BJ (cell line): ENCODE measurements at places on chromosomes 5 and 9.

DNA sequence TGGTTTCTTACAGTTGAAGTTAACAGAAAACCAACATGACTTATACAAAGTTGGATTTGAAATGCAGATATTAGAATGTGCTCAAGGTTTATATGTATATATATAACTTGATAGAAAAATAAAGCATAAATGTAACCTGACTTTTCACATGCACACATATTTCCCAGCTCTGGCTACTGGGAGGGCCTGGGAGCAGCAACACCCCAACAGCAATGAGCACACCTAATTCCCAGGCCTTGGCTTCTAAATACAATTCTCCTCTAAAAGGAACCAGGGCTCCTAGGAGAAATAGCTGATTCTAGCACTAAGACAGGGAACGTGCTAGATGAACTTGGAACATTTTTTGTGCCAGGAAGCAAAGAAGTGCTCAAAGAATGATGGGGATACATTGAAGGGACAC, 42.1 kb downstream of the DENND1A start:
- no peak for DNase-seq

DNA sequence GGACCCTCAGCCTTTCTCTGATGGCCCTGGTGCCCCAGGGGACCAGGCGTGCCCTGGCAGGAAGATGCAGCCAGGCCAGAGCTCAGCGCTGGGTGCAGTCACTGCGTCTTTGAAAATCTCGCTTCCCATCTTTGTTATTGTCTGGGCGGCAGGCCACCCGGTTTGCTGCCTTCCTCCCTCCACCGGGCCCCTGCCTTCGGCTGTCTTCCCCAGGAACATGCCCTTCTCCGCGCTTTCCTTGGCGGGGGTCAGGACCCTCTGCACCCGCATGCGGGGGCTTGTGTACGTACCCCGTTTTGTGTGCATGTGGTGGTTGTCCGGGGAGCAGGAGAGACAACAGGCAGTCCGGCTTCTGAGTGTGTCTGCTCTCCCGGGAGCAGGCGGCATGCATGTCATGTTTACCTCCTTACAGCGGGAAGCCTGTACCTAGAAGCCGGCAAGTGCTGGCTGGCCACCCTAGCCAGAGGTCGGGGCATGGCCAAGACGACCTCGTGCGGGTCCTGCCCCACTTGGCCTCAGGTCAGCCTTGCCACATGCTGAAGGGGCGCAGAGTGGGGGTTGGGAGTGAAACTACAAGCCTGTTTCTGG, 49.5 kb downstream of the DAB2IP start:
- no peak for DNase-seq

GRCh38 chr5:124238350-124238749, 508.1 kb downstream of the ZNF608 start:
- no peak for DNase-seq

- DNase-seq = no peak
Observed at GRCh38 chr9:91103931-91104330, 257.8 kb downstream of the AUH start.

DNA sequence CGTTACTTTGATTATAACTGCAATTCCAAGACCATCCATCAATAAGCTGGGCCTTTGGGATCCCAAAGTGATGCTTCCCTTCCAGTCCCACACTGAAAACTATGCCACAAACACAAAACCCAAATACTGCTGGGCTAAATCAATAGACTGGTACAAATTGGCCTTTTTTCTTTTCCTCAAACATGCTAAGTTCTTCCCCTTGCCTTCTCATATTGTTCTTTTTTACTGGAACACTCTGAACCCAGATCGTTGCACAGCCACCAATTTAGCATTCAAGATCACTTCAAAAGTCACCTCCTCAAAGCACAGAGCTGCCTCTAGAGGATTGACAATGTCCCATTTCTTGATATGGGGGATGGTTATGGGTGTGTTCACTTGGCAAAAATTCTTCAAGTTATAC, 66.0 kb downstream of the ACTL7B start:
- no peak for DNase-seq

- DNase-seq = no peak
Observed at GRCh38 chr9:22413884-22414283, 32.7 kb upstream of the DMRTA1 start.

DNA sequence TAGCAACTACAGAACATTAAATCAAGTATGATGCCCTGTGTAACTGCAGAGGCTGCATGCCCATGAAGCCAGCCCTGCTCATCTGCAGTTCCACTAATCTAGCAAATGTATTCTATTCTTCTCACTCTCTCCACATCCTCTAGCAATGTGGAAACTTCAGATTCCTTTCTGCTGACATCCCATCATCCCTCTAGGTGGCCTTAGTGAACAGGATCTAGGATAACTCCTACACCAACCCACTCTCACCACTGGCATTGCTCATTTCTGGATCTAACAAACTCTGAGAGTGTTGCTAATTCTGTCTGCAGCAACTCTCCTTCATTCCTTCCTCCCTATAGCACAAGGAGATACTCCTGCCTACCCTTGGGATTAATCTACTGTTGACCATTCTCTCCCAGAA, 80.8 kb downstream of the FAM81B start:
- DNase-seq = peak; percentile 5

GRCh38 chr5:126988021-126988569, 42.3 kb downstream of the MARCHF3 start:
- DNase-seq = no peak

DNA sequence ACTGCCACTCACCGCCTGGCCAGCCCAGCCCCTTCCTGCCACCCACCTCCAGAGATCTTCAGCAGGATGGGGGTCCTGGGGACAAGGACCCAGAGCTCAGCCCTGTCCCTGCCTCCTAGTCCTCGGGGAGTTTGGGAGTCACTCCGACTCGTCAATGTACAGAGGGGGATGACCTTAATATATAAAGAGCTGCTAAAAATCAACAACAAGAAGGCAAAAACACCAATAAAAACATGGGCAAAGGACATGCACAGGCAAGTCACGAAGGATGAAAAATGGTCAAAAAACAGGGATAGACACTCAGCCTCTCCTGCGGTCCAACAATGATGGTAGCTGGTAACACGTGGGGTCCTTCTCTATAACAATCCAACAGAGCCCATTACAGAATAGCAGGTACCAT, 4.7 kb upstream of the ASB6 start:
- no peak for DNase-seq

DNA sequence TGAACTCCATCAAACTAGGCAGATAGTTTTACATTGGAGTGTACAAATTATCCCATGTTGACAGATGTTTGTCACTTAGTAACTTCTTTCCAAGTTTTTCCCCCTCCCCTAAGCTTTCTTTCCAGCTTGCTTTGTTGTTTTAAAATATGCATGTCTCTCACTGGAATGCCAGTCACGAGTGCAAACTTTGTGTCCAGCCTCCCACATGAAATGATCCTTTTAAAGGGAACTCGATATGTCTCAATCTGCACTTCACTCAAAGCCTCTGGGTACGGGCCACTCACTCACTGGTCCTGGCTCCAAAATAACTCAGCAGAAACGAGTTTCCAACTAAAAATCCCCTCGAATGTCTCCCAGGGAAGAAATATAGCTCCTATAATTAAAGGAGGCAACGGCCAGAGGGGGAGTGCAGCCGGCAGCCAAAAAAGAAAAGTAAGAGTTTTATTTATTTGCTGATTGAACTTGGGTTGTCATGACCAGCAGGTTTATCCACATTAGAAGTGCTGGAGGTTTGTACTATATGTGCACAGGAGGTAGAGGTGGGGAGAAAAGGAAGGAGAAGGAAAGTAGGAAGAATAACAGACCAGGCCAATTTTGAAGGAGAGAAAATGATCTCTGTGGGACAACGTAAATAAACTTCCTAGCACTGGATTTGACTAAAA, 17.5 kb downstream of the NR2F1 start:
- no peak for DNase-seq

DNA sequence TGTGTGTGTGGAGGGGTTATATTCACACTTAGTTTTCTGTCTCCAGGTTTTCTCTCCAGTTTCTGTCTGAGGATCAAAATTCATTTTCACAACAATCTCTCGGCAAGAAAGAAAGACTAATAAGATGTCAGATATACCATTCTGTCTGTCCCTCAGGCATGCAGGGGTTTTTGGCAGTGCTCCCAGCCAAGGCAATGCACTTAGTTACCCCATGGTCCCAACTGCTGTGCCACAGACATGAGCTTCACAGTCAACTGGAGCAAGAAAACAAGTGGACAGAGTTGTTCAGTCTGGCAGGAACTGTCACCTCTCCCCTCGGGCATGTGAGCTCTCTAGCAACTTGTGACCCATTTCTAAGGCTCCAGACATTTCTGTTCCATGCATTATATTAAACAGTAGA, 101.7 kb upstream of the LHFPL2 start:
- no peak for DNase-seq

DNA sequence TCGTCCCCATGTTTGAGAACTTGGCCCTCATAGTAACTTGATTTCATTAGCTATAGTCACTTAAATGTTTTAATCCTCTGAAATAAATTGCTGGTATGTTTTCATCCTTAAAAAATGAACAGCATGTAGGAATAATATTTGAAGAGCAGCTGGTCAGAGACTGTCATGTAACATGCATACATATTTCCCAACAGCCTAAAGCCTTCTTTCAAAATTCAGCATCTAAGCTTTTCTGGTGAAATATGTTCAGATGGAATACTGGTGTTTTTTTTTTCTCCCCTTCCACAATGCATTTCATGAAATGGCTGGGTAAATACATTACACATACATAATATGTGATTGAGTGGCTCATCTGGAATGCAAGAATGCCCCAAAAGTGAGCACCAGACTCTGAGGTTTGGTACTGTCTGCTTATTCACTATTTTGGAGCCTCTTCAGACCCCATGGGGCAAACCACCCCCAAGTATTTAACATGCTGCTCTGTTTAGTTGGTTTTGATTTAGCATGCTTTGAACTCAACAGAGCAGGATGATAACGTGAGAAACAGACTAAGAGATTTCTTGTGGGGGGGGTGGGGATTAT, 94.0 kb downstream of the SMARCA2 start:
- peak; percentile 48 for DNase-seq

- DNase-seq = no peak
Observed at GRCh38 chr5:12023614-12024241, 119.5 kb upstream of the CTNND2 start.

DNA sequence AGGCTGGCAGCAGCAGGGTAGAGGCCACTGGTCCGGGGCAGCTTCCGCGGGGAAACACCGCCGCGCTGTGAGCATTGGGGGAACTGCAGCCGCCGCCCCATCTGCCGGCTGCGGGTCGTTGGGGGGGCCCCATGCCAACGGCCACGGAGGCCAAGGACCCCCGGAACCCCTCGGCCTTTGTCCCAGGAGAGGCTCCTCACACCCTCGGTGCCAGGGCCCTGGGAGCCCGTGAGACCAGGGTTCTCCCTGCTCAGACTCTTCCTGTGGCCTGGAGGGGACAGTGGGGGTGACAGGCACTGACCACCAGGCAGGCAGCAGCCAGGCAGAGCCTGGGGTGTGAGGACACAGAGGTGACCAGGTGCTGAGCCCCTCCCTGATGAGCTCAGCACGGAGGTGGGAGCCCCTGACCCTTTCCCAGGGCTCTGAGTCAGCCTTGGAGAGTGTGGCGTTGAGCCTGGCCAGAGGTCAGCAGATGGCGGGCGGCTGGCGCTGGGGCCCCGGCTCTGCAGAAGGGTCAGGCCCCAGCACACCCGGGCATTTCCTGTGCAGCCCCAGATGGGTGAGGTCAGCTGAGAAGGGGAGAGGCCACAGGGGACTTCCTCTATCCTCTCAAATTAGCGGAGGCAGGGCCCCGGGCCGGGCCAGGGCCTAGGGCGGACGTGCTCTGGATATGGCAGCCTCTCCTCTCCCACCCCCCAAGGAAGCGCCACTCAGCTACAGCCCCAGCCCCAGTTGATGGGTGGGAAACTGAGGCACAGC, 17.9 kb upstream of the EGFL7 start:
- no peak for DNase-seq

GRCh38 chr9:27150746-27151406, 41.9 kb downstream of the TEK start:
- no peak for DNase-seq

DNA sequence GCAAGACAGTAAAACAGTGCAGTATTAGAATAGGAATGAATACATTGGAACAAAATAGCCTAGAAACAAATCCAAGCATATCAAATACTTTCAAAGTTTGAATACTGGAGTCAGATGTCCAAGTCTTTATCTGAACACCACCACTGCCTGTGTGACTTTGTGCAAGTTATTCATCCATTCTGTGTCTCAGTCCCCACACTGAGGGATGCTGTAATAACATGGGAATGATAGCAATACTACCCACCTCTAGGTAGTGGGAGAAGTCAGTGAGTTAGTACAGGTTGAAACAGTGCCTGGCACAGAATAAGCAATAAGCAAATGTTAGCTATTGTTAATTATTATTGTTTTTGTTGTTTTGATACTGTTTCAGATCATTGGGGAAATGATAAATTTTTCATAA, 130.9 kb downstream of the SUSD1 start:
- no peak for DNase-seq
